ENCODE measurements at places on chromosomes 5 and 9.

- DNase-seq: no peak
Observed at GRCh38 chr5:121963392-121963791, 1.6 kb downstream of the SRFBP1 start.

DNA sequence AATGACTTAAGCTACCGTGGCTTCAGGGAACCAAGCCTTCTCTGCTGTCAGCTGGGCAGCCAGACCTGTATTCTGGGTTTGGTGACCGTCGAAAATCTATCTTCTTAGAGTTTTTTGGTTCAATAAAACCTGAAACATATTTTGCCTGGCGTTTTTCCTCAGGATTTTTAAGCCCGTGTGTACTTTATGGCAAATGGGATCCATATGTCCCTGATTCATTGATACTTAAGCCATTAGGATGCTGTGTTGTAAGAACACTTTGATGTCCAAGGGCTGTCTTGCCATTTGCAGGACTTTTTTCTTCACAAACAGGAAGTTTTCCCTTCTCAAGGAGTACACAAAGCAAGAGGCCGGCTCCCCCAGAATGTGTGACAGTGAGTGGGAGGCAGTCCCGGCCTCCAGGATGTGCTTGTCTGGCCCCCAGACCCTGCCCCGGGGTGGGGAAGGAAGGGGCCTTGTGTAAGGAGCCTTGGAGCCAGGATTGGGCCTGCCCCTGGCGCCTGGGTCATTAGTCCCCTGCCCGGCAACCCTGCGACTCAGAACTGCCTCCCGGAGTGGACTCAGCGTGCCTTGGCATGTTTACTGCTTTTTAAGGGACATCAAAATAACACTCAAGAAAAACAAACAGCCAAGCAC, 83.4 kb upstream of the SMIM23 start:
- no peak for DNase-seq

DNA sequence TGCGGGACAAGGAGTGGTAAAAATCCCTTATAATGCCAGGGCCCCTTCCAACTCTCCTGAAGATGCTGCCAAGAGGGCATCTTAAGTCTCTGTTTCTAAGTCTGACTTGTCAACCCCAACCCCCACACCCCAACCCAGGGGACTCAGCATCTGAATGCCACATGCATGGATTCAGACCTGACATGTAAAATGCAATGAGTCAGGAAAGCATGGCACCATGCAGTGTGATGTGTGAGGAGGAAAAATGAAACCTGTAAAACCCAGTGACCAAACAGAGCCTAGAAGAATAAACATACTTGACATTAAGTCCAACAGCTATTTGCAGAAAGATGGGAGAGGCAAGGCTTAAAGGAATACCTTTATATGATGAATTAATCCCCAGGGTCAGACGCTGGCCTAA, 112.4 kb downstream of the ASTN2 start:
- no peak for DNase-seq

GRCh38 chr9:12934545-12935272, 159.9 kb downstream of the LURAP1L start:
- no peak for DNase-seq

- DNase-seq: no peak
Observed at GRCh38 chr5:132251220-132251725, 6.2 kb upstream of the PDLIM4 start.

- no peak for DNase-seq
Observed at GRCh38 chr5:131209506-131210150, 38.9 kb downstream of the LYRM7 start.

- no peak for DNase-seq
Observed at GRCh38 chr5:151248651-151249050, 4.3 kb upstream of the GM2A start.

DNA sequence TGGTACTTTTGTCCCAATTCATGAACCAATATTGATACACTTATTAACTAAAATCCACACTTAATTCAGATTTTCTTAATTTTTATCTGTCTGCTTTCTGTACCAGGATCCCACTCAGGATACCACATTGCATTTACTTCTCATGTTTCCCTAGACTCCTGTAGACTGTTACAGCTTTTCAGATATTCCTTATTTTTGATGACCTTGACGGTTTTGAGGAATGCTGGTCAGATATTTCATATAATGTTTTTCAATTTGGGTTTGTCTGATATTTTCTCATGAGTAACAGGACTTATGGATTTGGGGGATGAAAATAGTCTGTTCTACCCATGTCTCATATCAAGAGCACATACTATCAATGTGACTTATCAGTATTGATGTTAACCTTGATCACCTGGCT, 37.4 kb downstream of the PLPPR1 start:
- no peak for DNase-seq

DNA sequence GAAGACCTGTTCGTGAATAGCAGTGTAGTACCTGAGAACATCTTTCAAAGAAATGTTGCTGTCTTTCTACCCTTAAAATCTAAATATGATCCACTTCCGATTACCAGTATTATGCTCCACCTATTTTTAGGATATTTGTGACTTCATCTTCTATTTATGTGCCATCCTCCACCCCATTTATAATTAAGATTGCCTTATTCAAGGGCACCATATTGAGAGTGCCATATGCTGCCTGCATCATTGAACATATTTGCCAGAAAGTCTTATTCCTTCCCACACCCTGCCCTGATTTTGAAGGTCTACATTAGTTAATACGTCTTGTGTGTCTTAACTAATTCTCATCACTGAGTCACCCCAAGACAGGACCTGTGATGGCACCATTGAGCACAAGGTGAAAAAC, 1076.7 kb downstream of the CDH12 start:
- DNase-seq: no peak

GRCh38 chr5:54217826-54218503, 92.4 kb downstream of the ARL15 start:
- peak; percentile 73 for DNase-seq

- DNase-seq: no peak
Observed at GRCh38 chr5:75678155-75678554, 39.1 kb downstream of the POC5 start.

DNA sequence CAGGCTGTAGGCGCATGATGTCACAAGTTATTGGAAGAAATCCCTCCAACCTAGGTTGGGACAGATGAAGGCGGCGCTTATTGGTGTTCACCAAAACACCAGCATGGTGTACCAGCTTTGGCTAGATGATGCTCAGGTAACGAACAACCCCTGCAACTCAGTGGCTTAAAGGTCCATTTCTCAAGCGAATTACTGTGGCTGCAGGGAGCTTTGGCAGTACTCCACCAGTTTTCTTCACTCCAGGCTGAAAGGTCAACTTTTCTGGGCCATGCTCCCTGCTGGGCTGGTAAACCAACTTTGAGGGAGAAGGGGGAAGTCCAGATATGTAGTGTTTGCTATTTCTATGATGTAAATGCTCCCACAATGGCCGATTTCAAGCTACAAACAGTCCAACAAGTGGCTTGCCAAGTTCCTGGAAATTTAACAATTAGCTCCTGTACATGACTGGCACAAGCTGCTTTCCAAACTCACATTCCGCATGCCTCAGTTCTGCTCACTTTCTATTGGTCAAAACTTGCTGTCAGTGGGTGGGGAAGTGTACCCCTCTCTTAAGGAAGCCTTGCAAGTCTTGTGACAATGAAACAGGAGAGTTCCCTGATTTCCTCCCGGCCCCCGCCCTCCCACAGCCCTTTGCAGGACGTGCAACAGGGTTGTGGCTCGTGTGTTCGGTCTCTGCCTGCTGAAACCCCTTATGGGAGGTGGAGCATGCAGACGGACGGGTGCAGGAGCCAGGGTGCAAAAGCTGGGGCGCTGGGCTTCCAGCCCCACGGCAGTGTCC, 588 bp upstream of the ZBED3 start:
- DNase-seq: no peak

GRCh38 chr5:56302027-56302426, 68.9 kb upstream of the ANKRD55 start:
- no peak for DNase-seq

DNA sequence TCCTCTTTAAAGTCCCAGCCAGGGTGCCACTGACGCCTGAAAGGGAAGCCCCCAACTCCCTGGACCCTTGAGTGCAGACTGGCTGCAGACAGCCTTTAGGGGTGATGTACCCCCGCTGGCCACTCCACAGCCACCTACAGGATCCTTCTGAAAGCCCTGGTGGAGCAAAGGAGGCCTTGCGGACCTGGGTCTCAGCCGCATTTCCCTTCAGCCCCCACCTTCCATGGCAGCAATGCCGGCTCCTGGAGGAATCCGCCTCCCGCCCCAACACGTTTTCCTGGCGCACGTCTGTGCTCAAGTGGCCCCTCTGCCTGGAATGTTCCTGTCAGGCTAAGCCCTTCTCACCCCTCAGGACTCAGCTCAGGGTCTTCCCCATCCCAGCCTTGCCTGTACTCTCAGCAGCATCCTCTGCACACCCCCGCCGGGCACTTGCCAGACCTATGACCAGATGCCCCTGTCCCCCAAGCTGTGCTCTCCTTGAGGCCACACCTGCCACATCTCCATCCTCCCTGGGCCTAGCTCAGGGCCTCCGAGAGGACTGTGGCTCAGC, 134.1 kb upstream of the RAPGEF1 start:
- no peak for DNase-seq

- DNase-seq: no peak
Observed at GRCh38 chr5:64384765-64385164, 121.0 kb upstream of the RGS7BP start.

DNA sequence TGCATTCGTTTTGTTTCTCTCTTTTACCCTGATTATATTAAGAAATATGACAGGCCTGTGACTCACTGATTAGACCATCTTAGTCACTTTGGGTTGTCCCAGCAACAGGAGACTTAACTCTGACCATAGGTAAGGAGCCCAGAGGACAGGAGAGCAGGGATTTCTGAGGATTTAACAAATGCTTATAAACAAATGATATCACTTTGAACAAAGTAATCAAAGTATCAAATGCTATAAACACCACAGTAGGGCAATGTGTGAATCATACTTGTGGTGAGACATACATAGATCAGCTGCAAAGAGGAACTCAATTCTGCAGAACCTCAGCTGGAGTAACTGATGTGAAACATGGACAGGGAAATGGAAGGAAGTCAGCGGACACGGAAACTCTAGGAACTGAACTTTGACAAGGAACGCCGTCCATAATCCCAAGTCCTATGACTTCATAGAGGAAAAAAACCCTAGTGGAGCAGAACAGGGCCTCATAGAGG, 190.6 kb upstream of the MSX2 start:
- DNase-seq: no peak

DNA sequence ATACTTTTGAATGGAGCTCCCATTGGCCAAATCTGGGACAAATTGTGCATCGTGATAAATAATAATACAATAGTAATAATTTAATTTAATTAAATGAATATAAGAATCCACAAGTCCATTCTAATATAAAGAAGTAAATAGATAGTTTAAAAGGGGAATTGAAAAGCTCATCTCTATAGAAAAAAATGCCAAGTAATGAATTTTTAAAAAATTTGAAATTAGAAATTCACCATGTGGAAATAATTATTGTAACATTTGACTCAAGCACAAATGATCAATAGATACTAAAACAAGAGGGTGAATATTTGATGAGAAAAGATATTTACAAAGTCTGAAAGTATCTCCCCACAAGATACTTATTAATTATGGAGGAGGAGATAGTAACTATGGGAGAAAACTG, 467.4 kb downstream of the CETN3 start:
- no peak for DNase-seq
